Cortex of kidney (tissue), 1 donor: ENCODE measurements at places on chromosomes 2 and 18.

- no peak for DNase-seq
These were observed 1.7 kb downstream of the IL1RL1 start for GRCh38 chr2:102313025-102313424.

DNA sequence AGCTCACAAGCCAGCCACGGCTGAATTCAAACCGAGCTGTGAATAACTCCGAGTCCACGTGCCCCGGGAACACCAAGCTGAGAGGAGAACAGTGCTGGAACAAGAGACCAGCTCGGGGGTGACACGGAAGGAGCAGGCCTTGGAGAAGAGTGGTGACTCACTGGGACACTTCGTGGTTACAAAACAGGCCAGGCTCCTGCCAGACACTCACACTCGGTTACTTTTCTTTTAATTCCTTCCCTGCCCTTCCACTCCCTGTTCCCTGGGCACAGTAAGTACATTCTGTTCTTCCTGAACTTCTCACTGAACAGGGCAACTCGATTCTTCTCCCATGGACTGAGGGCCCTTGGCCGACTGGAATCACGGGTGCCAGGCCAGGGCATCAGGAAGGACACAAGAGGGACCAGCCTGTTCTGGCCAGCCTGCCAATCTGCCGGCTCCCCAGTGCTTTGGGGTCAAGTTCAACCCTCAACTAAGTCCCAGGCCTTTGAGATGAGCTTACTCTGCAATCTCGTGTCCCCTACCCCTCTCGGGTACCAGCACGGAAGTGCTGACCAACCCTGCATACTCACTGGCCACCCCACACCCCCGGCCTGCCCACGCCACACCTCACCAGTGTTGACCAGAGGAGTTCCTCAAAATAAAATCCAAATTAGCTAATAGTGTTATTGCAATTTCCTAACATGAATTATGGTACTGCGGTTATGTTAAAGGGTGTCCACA is 87.5 kb downstream of the TFCP2L1 start:
- DNase-seq: no peak

- DNase-seq: no peak
These were observed 58.1 kb downstream of the KCNS3 start for GRCh38 chr2:17936599-17936998.

DNA sequence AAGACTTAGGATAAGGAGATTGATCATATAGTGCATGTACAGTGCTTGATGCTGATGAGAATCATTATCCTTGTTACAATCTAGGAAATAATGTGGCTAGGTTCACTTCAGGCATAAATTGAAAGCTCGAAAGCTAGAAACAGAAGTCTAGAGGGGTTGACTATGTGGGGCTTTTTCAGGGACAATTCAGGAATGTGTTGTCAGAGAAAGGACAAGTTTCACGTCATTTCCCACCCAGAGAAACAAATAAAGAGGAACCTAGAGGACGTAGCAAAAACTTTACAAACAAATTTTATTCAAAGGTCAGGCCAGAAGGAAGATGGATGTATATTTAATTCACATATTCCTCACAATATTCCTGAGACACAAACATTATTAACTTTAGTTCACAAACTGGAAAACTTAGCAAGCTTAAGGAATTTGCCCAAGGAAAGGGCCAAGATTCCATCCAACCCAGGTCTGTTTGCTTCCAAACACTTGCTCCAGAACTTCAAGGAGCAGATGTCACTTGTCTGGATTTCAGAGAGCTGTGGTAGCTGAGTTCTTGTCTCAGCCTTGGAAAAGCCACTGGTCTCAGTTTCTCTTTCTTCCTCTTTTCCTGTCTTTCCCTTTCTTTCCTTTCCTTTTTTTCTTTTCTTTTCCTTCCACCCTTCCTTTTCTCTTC is 7.4 kb downstream of the CYRIA start:
- no peak for DNase-seq

- DNase-seq: no peak
These were observed 39.7 kb upstream of the MRPL19 start for GRCh38 chr2:75606761-75607399.

DNA sequence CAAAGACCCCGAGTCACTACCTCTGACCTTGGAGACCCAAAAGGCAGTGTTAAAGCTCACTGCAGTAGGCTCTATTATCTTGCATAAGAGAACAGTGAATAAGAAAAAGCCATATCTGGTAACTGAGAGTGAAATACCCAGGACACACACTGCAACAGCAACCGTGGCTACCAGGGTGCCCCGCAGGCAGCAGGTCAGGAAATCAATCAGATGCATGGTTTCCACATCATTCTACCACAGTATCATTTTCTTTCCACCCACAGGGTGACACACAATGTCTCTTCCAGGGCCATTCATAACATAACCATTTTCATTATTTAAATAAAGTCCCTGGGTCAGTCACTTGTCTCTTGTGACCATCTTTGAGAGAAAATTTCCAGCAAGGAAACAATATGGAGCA is 131.3 kb downstream of the CCBE1 start:
- DNase-seq: no peak

DNA sequence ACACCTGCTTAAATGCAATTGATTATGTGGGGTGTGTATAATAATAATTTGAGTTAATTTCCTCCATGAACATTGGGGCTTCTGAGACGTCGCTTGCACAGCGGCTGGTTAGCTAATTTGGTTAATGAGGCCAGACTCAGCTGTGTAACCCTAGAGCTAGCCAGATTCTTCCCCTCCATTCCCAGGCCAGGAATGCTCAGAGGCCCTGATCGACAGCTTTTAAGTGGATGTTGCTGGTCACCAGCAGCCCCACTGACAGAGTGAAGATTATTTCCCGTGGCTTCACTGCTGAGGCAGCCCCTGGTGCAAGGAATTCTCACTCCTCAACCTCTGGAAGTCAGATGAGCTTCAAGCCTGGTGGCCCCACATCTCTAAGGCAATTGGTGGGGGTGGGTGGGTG is 12.4 kb upstream of the EPAS1 start:
- DNase-seq: no peak

DNA sequence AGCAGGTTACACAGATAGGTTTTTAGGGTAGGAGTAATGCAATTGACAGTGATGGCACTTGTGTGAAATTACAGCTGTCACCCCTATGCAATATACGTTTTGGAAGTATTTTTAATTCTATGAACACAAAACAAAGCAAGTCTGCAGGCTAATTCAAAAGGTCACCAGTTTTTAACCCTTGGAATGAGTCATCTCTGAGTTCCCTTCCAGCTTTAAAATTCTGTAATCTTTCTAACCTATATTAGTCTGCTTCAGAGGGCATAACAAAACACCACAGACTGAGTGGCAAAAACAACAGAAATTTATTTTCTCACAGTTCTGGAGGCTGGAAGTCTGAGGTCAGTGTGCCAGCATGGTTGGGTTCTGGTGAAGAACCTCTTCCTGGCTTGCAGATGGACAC is 596.9 kb upstream of the HNMT start:
- DNase-seq: no peak

- DNase-seq: no peak
These were observed 252.0 kb upstream of the MYT1L start for GRCh38 chr2:2582998-2583545.

DNA sequence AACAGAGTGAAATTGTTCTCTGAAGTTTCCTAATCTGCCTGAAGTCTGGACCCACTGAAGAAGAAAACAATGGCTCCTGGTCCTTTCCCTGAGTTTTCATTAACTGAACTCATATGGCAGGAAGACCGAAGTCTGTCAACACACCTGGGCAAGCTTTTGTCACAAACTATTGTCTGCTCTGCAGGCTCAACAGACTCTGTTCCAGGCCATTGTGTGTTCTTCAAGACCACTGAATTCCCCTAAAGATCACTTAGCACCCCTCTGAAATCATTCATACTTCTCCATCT is 6.6 kb upstream of the TMEM37 start:
- DNase-seq: no peak

DNA sequence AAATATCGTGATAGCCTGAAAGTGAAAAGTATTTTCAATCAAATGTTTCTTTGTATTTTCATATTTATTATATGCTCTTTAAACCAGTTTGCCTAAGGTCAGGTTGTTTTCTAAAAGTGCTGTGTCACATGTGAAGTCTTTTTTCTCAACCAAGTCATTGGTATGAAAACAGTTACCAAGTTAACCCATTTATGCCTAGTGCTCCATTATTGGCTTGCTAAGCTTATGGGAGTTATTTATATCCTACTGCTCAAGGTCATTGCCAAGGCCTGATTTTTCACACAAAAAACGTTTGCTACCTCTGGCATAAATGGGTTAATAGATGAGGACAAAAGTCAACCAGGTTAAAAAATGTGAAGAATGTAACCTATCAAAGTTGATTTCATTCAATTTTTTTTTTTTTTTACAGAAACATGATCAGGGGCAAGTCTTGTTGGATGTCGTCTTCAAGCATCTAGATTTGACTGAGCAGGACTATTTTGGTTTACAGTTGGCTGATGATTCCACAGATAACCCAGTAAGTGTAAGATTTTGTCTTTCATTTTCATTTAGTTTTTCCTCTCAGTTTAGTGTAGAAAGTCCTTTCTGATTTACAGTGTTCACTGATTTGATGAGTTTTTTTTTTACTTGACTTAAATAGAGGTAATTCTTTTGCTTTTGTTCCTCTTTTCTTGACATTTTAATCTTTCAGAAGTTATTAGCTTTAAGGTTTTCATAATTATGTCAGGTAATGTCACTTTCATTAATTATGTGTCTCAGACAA is 102.6 kb downstream of the PTPN4 start:
- DNase-seq: no peak

DNA sequence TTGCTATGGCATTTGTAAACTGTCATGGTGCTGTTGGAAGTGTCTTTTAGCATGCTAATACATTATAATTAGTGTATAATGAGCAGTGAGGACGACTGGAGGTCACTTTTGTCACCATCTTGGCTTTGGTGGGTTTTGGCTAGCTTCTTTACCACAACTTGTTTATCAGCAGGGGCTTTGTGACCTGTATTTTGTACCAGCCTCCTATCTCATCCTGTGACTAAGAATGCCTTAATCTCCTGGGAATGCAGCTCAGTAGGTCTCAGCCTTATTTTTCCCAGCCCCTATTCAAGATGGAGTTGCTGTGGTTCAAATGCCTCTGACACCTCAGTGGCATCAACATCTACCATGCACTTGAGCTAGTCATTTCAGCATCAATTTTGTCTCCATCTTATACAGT is 29.7 kb downstream of the LYPD6 start:
- no peak for DNase-seq

DNA sequence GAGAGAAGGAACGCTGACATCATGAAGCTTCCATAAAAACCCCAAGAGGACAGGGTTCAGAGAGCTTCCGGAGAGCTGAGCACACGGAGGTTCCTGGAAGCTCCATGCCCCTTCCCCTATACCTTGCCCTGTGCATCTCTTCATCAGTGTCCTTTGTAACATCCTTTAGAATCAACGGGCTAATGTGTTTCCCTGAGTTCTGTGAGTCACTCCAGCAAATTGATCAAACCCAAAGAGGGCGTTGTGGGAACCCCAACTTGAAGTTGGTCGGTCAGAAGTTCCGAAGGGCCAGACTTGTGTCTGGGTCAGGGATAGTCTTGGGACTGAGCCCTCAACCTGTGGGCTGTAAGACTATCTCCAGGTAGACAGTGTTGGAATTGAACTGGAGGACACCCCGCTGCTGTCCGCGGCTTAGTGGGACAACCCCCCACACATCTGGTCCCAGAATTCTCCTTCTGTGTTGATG is 25.9 kb upstream of the GPR55 start:
- no peak for DNase-seq

GRCh38 chr2:39515273-39515896 is 78.3 kb upstream of the MAP4K3 start:
- DNase-seq: no peak

GRCh38 chr2:163541943-163542342 is 193.9 kb downstream of the FIGN start:
- DNase-seq: no peak

DNA sequence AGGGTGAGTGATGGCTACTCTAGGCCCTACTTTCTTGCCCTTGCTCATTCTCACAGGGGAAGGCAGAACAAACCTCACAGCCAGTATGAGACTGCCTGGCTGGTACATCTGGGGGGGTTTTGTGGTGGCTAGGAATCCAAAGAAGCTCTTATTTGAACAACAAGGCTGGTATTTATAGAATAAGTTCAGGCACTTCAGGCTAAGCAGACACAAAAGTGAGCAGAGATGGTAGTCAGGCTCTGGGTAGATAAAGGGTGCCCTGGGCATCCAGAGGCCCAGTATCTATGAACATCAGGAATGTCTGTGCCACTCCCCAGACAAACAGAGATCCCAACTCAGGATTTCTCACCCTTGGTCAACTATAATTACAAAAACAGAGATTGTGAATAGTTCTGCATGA is 57.2 kb upstream of the RTN4 start:
- no peak for DNase-seq

DNA sequence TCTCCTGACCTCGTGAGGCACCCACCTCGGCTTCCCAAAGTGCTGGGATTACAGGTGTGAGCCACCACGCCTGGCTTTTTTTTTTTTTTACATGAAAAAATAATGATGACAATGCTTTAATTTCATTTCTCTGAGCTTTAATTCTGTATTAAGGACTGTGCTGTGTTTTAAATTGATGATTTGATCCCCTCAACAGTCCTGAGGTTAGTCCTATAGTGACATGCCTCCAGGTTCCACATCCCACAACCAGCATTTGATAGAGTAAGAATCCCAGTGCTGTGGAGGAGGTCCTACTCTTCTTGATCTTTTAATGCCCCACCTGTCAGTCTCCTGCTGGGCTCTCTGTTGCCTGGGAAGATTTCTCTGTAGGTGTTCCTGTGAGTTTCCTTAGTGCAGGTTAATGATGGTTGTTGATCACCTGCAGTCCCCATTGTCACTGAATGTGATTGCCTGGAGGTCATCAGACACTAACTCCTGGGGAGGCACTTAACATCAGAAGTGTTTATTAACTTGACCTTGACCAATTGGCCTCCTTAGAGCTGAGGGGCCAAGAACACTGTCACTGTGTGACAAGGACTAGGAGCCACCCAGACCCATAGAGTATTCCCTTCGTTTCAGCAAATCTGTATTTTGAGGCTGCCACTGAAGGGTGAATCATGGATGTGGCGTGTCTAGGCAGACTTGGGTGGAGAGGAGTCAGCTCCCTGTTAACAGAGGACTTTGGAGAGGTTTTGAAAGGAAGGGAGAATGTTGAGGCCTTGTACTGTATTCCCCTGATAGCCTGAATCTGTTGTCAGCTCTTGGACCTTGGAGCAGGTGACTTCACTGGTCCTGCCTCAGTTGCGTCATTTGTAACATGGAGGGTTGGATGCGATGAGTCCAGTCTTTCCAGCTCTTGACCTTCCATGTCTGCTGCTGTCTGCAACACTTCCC is 11.5 kb downstream of the ASAP2 start:
- no peak for DNase-seq

GRCh38 chr2:8907764-8908288 is 70.4 kb upstream of the KIDINS220 start:
- no peak for DNase-seq

DNA sequence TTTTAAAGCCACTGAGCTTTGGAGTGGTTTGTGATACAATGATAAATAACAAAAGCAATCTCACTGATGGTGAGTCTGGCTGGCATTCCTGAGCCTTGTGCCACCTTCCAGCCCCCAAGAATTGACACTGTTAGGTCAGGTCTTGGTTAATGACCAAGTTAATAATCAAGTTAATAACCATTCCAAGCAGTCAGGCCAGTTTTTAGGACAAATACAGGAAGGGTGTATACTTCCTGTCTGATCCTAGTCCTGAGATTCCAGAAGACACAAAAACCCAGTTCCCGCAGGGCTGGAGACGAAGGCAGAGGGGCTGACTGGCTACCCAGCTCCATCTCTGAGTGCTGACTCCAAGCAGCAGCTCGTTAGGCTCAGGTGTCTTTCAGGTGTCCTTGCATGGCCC is 74.6 kb upstream of the LAPTM4A start:
- no peak for DNase-seq
